ENCODE measurements at places on chromosomes 2 and 18.

DNA sequence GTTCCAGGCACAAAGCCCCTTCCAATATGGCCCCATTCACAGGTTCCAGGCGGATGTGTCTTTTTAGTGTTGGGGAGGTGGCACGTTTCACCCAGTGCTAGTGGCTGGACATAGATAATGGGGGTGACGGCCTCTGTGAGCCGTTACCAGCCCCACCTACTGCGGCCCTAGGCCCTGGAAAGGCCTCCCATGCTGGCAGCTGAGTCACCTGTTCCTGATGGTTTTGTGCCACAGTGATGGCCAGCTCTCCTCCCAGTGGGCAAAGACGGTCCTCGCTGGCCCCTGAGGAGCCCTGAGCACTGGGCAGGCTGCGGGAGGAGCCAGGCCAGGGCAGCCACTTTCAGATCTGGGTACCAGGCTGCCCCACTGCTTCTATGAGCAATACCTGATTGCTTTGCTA is 40.0 kb upstream of the GPC1 start:
- DNase-seq = no peak

- no peak for DNase-seq
Measured at GRCh38 chr2:133957724-133958480, 296.0 kb upstream of the MGAT5 start.

DNA sequence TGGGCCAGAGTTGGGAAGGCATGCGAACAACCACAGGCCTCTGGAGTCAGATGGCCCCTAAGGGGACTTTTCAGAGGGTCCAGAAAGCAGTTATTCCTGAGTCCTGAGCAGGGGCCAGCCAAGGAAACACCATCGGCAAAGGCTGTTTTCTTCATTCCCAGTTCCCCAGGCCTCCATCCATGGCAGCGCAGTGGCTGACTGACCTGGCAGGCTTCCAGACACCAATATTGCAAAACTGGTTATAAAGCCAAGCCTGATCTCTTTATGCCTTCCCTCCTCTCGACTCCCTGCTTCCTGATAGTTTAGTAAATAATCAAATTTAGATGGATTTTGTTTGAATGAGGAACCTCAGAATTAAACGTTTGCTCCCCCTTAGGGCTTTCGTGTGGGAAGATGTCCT is 133.4 kb upstream of the ITGA6 start:
- DNase-seq = no peak

- DNase-seq = no peak
Measured at GRCh38 chr2:67548317-67549201, 151.4 kb downstream of the ETAA1 start.

GRCh38 chr2:48771241-48772014 is 15.9 kb upstream of the LHCGR start:
- no peak for DNase-seq

DNA sequence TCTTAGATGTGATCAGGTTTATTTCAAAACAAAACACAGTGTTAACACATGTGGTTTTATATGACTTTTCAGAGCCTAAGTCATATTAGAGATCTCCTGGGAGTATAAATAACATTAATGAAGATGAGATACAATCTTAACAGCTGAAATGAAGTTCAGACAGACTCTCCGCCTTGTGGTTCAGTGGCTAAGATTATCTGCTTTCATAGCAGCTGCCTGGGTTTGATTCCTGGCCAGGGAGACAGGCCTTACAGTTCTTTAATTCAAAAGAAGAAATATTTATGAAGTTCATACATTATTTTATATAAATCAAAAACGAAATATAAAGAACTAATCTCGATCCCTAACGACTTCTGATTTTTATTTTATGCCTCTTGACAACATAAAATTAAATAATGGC is 35.2 kb upstream of the TTC32 start:
- DNase-seq = no peak

GRCh38 chr2:218832081-218832480 is 478 bp upstream of the PRKAG3 start:
- DNase-seq = no peak

DNA sequence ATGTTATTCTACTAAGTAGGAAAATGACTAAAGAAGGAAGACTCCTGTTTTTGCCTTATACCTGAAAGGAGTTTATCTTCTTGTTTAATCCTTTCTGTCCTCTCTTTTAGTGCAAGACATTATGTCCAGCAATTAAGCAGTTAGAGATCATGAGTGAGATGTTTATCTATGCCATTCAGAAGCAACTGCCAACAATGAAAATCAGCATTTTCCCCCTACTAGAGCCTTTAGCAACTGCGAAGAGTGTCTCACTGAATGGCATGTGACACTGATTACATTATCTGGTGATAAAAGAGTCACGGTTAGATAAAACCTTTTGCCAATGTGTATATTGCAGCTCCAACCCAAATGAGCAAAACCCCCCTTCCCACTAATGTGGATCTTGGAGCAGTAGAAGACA is 357.7 kb upstream of the SYT4 start:
- no peak for DNase-seq

DNA sequence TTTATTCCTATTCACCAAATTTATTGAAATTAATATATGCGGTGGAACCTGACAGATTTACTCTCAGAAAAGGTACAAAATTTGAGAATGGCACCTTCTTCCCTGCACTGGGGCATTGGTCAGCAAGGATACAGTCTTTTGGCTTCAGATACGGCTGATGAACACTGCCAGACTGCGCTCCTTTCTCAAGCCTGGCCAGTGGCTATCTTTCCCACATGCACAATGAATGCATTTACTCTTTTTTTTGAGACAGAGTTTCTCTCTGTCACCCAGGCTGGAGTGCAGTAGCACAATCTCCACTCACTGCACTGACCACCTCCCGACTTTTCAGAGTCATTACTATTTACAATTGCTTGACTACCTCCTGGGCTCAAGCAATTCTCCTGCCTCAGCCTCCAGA is 61.6 kb downstream of the MOB4 start:
- DNase-seq = no peak

DNA sequence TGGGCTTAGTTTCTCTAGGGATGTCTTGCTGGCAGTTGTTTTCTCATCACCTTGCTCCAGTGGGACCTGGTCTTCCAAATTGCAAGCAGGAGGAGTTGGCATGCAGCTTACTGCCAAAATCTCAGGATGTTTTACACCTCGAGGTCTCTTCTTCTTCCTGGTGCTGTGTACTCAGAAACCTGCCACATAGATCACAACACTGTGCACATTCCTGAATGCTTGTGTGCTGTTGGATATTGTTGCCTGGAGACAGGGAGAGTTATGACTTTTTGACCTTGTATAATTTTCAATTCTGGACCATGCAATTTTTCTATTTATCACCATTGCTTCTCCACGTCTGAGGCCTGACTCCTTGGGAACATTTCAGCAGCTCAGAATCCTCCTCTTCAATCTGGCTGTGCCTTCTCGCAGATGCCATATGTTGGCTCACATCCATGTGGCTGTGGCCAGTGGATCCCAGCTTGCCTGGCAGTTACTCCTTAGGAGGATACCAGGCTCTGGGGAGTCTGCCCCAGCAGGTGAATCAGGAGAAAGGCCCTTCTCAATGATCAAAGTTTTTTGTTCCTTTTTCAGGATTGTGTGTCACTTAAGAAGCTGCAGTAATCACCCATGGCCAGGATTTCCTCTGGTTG is 489.3 kb downstream of the TSN start:
- no peak for DNase-seq

GRCh38 chr2:226905718-226906117 is 69.9 kb downstream of the RHBDD1 start:
- DNase-seq = no peak

DNA sequence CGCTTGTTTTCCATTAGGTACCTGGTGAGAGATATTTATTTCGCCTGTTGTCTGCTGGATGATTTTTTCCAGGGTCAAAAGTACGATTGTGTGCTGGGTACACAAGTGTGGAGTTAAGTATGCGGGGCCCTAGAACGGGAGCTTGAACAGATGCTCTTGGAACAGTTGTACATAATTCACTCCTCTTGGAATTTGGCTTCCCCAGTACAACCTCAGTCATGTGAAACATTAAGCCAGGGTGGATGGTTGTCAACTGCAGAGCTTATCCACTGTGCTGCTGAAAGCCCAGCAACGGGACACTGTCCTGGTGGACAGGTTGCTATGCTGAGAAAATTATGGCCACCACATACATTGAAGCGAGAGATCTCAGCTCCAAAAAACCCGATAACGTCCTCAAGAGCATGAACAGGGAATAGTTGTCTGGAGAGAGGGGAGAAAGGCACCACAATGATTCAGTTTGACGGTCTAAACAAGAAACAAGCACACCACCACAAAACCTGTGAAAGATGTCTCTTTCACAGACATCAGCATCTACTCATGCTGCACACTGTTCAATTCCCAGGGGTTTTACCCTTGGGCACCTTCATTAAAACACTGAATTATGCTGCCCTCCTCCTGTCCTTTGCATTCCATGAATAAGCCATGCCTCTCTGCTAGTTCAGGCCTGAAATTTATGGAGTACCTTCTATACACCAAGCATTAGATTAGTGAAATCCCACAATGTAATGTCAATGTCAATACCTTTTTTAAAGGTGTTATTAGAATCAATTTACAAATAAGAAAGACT is 176.8 kb upstream of the TRIB2 start:
- no peak for DNase-seq

GRCh38 chr18:55920063-55920462 is 332.1 kb upstream of the TCF4 start:
- DNase-seq = no peak

DNA sequence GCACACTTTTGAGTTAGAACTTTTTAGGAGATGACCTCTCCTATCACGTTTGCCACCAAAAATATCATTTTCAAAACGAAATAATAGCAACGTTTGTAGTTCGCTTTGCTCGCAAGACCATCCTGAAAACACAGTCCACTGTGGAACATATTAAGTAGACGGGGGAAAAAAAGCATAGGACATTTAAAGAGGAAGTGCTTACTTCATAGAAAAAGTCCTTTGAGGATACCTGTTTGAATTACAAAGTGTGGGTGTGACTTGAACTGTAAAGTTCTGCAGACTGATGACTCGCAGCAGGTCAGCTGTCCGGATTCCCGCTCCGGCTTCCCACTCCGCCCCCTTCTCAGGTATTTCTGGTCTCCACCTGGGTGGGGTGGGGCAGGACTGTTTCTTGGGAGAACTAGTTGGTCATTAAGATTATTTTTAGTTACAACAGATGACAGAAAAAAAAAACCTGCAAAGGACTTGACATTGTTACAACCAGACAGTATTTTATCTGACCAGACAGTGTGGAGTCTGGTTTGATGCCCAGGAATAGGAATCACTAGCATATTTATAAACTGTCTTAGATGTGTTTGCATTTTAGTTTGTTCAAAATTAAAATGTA is 13.3 kb downstream of the CNOT11 start:
- no peak for DNase-seq

DNA sequence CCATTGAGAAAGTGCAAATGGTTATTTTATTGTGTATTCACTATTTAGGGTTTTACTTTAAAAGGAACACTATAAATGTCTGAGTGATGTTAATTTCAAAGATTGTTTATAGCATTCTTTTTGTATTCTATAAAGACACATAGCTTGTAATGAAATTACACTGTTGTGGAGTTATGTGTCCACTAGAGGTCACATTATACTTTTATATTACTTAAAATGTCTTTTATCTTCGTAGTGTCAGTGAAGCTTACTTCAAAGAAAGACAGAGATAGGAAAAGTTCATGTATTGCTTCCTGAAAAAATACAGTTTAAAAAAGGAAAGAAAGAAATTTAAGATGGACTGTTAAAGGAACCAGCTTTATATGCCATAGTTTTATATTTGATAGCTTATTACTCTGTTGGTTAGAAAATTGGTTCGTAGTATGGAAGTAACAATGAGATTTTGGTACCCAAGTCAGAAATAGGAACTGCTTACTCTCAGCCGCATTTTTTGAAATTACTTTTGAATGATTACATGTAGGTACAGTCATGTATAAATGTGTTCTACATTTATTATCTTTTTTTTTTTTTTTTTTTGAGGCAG is 20.5 kb downstream of the APLF start:
- DNase-seq = no peak

DNA sequence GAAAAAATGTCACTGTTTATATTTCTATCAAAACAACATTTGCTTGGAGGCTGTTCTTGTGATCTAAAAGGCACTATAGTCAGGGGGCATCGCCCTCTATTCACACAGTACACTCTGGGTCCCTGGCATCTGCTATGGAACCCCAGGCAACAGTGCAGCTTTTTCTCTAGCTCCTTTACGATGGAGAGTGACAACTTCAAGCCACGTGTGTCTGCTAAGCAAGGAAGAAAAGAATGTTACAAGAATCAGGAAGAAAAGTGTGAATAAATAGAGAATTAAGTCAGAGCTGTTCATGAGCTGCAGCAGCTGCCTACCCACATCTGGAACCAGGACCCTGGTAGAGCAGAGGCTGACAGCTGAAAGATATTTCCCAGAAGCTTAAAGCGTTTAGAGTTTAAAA is 11.2 kb downstream of the RND3 start:
- DNase-seq = no peak

DNA sequence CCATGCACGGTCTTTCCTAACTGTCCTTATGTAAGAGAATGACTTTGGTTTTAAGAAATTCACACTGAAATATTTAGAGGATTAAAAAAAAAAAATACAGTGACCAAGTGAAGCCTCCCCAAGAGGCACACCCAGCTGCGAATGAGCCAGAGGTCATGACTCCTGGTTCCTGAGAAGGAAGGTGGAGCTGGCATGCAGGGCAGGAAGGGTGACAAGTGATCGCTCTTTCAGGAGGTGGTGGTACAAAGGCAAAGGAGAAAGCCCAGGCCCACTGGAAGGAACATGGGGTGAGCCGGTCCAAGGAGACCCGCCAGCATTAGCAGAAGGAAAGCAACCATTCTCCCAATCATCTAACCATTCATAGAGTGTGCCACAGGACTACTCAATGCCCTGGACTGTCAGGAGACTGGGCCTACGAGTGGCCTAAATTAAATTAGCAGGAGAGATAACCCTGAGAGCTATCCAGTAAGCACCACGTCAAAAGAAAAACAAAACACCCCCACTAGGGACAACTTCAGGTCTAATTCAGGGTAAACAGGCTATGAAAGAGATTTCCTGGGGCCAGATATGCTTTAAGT is 7.8 kb downstream of the INO80C start:
- no peak for DNase-seq

- DNase-seq = no peak
Measured at GRCh38 chr2:171393487-171393886, 40.3 kb downstream of the METTL8 start.

DNA sequence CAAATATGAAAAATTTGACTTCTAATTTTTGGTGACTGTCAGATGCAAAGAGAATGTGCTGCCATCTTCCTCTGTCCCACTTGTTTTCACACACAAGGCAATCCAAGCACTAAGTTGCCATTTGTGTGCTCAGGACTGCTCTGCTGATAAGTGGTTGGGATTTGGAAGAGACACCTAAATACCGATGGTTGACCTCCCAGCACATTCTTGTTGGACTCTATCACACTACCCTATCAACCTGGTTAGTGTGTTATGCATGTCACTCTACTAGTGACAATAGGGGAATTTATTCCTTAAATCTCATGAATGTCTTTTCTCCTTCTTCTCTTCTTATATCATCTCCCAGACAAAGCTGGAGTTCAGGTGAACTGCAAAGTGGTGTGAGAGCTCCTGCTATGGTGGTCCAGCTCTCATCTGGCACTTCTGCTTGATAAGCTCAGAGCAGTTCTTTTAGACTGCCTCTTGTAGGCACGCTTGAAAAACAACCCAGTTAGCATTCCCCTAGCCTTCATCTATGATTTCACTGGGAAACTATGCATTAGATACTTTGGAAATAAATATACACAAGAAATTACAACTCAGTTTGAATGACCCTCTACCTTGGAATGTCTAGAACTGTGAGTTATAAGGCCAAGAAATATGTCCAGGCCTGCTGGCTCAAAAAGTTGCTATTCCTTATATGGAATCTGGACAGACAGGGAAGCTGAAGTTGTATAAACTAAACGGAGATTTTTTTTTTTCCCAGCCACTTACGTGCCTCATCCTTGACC is 404.8 kb downstream of the MEIS1 start:
- DNase-seq = no peak
